ENCODE measurements at places on chromosomes 16 and 17.

- DNase-seq, result no peak
Observed at GRCh38 chr16:78571898-78572358, 472.5 kb downstream of the WWOX start.

DNA sequence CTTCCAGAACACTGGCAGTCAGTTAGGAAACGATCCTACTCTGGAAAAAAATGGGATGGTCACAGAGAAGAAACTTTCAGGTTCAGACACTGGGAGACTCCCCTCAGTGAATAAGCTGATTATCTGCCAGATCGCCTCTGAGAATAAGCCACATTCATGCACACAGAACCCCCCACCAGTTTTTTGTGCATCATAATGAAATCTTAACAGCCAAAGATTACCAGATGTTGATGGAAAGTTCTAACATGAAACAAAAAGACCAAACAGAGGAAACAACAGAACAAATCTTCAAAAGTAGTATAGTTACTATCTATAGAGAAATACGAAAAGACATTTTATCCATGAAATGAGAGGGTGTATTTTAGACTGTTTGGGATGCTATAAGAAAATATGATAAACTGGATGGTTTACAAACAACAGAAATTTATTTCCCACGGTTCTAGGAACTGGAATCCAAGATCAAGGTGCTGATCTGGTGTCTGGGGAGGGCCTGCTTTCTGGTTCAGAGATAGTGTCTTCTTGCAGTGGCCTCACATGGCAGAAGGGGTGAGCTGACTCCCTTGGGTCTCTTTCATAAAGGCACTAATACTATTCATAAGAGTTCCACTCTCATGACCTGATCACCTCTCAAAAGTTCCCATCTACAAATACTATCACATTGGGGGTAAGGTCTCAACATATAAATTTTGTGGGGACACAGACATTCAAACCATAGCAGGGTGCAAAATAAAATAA, 8.0 kb upstream of the AMZ2 start:
- DNase-seq, result no peak

- DNase-seq, result no peak
Observed at GRCh38 chr17:46139432-46140210, 53.6 kb downstream of the KANSL1 start.

GRCh38 chr16:1596516-1596915, 15.4 kb downstream of the IFT140 start:
- DNase-seq, result no peak

All from H7 (cell line).